GM12864 (cell line): ENCODE measurements at places on chromosomes 7 and 10.

DNA sequence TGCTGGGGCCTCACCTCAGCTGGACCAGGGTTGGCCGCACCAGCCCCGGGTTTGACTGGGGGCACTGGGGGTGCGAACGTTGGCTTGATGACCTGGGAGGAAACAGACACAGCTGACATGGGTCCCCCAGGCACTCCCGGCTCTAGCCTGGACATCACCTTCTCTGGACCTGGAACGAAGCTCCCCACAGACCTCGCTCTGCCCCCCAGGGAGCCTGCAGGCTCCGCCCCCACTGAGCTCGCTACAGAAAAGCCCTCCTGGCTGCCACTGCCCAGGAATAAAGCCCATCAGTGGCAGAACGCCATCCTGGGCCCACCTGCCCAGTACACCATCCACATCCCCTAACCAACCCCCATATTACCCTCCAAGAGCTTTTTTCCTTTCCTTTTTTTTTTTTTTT, 13.0 kb downstream of the ADAM8 start:
- no peak for DNase-seq

- peak; percentile 88 for DNase-seq
Measured at GRCh38 chr10:27242951-27243551, 2.5 kb upstream of the ACBD5 start.

DNA sequence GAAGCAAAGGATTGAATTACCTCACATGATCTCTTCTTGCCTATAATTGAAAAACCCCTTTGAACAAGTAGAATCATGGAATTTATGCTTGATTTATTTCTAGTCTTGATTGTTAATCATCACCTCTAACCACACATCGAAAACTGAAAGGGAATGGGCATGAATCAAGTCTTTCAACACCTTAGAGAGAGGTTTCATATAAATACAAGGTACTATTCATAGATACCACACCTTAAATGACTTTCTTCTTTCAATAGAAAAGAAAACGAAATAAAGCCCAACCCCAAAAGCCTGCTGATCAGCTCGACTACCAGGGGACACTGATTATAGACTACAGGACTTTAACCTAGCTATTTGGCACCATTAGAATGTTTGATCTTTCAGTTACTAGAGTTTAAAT, 128.6 kb upstream of the PTPRZ1 start:
- DNase-seq = no peak

GRCh38 chr10:7243139-7243538, 167.7 kb downstream of the SFMBT2 start:
- DNase-seq = no peak

GRCh38 chr10:56123247-56123646, 237.8 kb downstream of the ZWINT start:
- no peak for DNase-seq

DNA sequence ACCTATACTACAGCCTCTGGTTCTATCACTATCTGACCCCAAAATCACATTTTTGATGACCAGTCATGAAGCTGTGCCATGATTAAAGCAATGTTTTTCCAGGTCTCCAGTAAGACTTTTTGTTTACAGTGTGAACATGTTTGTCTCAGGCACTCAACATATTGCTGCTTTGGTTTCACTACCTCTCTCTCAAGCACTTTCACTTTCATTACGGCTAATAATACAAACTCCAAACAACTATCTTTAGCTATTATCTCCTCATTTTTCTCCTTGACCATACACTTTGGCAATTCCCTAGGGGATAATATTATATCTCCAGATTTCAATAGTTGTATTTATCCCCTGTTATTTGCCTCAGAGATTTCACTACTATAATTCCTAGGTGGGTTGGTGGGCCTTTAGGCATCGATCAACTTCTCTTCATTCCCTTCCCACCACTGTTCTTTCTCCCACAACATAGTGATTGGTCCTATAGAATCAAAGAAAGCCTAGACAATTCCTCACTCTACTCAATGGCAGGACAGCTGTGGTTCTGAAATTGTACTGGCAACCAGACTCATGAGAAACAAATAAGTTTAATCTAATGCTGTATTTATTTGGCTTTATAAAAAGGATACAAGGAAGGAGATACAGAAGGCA, 261.4 kb upstream of the ZWINT start:
- no peak for DNase-seq

GRCh38 chr7:124701955-124702354, 63.6 kb downstream of the GPR37 start:
- DNase-seq = no peak

DNA sequence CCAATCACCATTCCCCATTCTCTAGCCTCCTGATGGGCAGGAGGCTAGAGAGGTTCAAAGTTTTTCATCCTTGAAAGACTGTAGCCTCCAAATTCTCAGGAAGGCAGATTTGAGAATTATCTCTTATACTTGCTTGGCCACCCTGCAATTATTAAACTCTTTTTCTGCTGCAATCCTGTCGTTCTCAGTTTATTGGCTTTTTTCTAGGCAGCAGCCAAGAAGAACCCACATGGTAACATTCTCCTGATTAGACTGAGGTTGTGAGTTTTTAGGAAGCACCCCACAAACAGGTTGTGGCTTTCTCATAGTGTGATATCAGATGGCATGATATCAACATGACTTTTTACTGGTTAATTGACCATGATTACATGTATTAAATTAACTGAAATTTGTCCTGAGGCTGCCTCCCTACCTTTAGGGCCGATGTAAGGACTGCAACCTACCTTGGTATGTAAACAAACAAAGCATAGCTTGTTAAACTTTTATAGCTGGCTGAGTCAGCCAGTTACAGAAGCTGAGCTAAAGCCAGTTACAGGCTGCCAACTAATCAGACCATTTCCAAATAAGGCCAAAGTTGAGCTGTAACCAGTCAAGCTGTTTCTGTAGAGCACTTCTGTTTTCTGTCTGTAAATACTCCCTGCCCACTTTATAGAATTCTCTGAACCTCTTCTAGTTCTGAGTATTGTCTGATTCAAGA, 3.2 kb upstream of the ZNF248 start:
- peak; percentile 31 for DNase-seq

- no peak for DNase-seq
Measured at GRCh38 chr10:60099998-60100747, 193.8 kb upstream of the CCDC6 start.

GRCh38 chr7:5557920-5558401, 134.3 kb upstream of the TNRC18 start:
- DNase-seq = no peak

DNA sequence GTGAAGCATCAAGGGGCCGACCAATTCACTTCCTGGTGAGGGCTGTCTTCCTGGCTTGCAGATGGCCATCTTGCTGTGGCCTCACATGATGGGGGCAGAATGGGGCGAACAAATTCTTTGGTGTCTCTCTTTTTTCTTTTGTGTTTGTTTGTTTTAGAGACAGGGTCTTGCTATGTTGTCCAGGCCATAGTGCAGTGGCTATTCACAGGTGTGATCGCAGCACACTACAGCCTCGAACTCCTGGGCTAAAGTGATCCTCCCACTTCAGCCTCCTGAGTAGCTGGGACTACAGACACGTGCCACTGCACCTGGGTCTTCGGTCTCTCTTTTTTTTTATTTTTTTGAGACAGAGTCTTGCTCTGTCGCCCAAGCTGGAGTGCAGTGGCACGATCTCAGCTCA, 20.1 kb downstream of the NOLC1 start:
- DNase-seq = no peak

- no peak for DNase-seq
Measured at GRCh38 chr10:35640474-35640873, 1.6 kb downstream of the FZD8 start.

- DNase-seq = no peak
Measured at GRCh38 chr7:96558093-96558492, 151.6 kb downstream of the SEM1 start.

- no peak for DNase-seq
Measured at GRCh38 chr7:17535776-17536175, 237.3 kb downstream of the AHR start.

DNA sequence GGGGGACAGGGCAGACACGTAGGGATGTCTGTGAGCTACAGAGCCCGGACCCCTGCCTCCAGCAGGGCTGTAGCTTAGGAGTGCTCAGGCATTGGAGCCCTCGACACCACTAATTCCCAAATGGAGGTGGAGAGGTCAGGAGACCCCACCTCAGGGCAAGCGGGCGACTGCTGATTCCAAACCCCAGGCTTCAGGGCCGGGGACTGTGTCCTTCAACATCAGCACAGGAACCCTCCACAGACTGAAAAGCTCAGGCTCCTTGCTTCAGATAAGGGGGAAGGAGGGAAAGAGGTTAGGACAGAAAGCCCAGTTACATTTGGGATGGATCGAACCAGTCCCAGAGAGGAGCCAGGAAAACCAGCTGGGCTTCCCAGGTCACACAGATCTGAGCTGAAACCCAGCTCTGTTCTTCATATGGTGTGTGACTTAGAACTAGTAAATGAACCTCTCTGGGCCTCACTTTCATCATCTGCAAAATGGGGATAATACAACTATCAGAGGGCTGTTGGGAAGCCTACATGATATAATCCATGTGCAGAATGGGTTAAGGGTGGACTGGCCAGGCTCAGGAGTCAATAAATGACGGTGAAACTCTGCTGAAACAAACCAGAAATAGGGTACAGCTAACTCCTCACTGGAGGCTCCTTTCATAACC, 16.7 kb downstream of the POLL start:
- DNase-seq = no peak

GRCh38 chr7:57415326-57415725, 34.7 kb upstream of the ZNF716 start:
- no peak for DNase-seq

- DNase-seq = no peak
Measured at GRCh38 chr7:35253710-35254495, at the start of gene TBX20. Gene TBX20, minus strand, starts transcription at chr7:35254100. Its CDS starts 480 bp downstream, at chr7:35253620.

- no peak for DNase-seq
Measured at GRCh38 chr7:71461572-71461971, 329.6 kb downstream of the GALNT17 start.

- no peak for DNase-seq
Measured at GRCh38 chr10:45155784-45156183, 155.1 kb downstream of the ZNF22 start.

GRCh38 chr10:78109210-78109609, 75.5 kb downstream of the RPS24 start:
- no peak for DNase-seq

DNA sequence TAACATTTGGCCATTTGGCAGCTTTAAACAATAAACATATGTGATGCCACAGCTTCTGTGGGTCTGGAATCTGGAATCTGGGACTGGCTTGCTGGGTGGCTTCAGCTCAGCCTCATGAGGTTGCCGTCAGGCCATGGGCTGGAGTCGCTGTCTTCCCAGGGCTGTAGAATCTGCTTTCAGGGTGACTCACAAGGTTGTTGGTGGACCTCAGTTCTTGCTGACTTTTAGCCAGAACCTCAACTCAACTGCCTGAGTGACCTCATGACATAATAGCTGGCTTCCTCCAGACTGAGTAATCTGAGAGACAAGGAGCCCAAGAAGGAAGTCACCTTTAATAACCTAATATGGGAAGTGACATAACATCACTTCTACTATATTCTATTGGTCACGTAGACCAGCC, 44.6 kb upstream of the TSPAN13 start:
- DNase-seq = no peak

- DNase-seq = no peak
Measured at GRCh38 chr10:133458021-133458709, 4.4 kb downstream of the SCART1 start.

DNA sequence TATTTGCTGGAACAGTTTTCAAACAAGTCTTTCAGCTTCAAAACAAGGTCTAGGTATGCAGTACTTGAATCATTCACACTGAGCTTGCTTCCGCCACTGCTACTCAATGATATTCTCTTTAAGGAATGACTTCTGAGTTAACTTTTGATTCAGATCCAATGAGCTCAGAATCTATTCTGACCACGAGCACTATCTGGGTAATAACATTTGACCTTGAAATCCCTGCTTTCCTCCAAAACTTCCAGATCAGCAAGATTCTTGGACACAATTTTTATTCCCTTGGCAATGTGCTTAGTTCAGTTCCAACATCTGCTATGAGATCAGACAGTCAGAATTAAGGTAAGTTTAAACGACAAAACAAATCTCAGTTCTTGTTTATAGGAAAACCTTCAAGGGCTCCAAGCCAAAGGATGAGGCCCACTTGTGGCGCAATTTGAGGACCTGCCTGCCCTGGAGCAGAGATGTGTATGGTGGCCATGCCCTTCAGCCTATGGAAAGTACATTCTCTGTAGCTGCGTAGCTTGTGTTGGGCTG, 87.2 kb downstream of the RNF216 start:
- no peak for DNase-seq

GRCh38 chr10:34200355-34200901, 614.7 kb downstream of the PARD3 start:
- no peak for DNase-seq

- DNase-seq = no peak
Measured at GRCh38 chr10:11824825-11825224, 1.7 kb downstream of the PROSER2 start.

GRCh38 chr10:83212632-83213334, 926.5 kb upstream of the GHITM start:
- no peak for DNase-seq

GRCh38 chr10:48549236-48549635, 55.6 kb downstream of the ARHGAP22 start:
- DNase-seq = no peak

- DNase-seq = no peak
Measured at GRCh38 chr7:104985259-104985617, 28.8 kb upstream of the KMT2E start.

DNA sequence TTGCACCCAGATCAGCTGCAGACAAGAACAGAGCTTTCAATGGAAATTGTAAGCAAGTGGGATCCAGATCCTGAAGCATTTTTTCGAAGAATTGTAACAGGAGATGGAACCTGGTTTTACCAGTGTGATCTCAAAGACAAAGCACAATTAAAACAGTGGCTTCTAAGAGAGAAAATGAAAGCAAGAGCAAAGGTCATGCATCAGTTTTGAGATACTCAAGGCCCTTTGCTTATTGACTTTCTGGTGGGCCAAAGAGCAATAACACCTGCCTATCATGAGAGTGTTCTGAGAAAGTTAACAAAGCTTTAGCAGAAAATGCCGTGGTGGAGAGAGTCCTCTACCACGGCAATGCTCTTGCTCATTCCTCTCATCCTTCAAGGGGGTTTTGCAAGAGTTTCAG, 194.8 kb downstream of the TMEM178B start:
- no peak for DNase-seq

DNA sequence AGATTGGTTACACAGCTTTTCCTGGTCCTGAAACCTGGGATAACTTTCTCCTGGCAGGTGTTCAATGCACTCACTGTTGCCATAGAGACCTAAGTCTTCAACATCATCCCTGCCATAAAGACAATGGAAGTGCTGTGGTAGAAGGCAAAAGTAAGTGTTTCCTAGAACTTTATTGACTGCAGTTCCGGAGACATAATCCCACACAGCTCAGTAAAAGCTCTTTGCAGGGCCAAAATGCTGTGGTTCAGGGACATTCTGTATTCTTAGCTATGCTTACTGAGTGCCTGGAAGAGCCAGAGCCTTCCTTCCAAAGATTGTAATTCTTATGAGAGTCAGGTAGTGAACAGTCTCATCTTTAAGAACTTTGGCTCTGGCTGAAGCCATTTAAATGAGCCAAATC, 5.3 kb downstream of the WIPF3 start:
- DNase-seq = no peak

DNA sequence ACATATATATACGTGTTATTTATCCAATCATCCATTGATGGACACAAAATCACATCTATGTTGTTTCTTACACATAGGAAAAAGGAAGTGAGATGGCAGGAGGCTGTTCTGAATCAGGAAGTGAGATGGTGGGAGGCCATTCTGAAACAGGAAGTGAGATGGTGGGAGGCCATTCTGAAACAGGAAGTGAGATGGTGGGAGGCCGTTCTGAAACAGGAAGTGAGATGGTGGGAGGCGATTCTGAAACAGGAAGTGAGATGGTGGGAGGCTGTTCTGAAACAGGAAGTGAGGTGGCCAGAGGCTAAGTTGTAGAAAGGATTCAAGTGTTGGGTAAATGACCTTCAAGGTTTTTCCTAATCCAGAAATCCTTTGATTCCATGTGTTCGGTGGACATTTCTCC, 921.5 kb downstream of the TYW1 start:
- peak; percentile 15 for DNase-seq
